ENCODE measurements at places on chromosomes 3 and 15.

DNA sequence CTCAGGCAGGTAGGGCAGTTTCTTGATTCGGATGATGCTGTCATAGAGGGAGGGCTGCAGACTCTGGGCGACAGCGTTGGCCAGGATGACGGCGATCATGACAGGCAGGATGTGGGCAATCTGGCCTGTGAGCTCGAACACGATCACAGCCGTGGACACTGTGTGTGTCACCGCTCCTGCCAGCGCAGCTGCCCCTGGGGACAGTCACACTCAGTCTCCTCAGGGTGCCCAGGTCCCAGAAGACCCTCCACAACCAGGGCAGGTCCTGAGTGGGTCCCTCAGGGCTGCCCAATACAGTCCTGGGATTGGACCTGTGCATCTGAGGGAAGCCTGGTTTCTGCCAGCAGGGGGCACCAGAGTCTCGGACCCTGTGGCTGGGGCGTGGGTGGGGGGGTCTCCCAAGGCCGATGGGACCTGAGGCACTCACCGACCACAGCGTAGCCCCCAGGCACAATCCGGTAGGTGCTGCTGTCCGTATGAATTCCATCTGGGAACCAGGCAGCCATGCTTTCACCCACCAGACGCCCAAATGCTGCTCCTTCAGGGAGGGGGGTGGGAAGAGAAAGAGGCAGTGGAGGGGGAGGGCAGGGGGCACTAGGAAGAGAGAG is 7.2 kb downstream of the CLCN2 start:
- DNase-seq, result peak; percentile 60

- no peak for DNase-seq
Observed at GRCh38 chr15:85849946-85850345, 55.2 kb upstream of the KLHL25 start.

DNA sequence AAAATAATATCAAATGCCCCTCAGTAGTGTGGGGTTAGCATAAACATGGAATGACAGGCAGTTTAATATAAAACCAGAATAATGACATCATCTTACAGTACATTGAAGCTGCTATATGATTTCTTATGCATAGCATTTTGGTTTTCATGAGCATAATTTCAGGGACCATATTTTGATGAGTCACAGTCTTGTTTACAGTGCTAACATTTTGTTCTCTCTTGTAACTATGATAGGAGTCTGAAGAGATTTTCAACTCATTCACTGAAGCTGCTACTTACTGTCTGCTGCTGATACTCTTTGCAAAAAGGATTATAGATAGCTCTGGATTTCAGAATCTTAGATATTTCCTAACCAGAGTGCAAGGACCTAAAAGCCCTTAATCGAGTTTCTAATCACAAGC is 92.6 kb upstream of the CCDC54 start:
- DNase-seq, result no peak

GRCh38 chr3:27880969-27881892 is 159.1 kb upstream of the EOMES start:
- DNase-seq, result peak; percentile 85

- no peak for DNase-seq
Observed at GRCh38 chr15:66883284-66883911, 181.4 kb downstream of the SMAD6 start.

GRCh38 chr3:196044513-196044912 is 37.4 kb downstream of the TFRC start:
- no peak for DNase-seq

DNA sequence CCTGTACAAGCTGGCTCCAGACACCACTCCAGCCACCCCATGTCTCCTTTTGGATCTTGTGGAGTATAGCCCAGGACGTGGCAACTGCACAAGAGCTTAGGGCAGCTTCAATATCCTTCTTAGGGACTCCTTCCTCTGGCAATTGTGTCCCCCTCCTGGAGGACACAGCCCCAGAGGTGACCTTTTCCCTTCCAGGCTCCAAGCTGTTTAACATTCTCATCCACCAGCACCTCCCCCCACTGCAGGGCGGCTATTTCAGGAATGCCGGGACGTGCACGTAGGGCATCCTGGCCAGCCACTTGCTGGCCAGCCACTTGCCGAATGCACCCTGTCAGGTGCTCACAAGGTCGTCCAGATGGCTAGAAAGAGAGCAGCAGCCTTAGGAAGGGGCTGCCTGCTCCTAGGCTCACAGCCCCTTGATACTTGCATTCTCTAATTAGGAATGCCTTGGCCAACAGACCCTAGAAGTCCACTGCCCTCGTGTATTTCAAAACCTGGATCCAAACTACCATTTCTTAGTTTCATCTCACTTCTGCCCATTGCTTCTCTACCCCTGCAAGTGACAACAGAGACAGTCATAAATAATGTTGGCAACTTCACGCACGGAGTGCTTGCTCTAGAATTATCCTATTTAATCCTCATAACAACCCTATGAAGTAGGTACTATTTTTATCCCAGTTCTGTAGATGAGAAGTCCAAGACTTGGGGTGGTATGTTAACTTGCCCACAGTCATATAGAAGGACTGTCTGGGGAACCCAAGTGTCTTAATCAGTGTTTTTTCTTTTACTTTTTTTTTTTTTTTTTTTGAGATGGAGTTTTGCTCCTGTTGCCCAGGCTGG is 24.5 kb upstream of the IDH2 start:
- no peak for DNase-seq

GRCh38 chr15:31396881-31397560 is 70.4 kb downstream of the KLF13 start:
- peak; percentile 42 for DNase-seq

DNA sequence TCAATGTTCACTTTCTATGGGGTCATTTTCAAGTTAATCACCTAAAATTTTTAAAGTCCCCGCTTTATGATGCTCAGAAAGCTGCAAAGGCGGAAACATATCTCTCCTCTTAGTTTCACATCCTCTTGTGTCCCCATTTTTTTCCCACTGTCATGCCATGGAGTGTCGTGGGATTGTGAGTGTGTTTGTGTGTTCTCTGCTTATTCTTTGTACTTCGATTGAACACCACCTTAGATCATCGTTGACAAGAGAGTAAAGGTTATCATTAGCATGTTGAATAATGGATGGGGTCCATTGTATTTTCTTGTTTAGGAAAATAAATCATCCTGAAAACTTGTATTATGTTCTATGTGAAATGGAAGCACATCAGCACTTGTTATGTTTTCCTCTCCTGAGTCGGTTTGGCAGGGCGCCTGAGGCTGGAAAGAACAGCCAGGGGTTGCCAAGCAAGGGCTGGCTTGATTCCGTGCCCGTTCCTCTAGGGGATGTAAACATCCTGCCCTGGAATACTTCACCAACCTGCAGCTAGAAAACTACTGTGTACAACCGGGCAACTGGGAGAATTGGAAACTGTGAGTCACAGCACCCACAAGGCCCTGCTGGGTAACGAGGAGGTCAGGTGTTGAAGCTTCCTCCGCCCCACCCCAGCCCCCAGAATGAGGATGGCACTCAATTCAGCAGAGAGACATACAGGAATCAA is 67.2 kb downstream of the EIF4E3 start:
- no peak for DNase-seq

GRCh38 chr3:145906755-145907154 is 254.2 kb downstream of the PLOD2 start:
- no peak for DNase-seq

DNA sequence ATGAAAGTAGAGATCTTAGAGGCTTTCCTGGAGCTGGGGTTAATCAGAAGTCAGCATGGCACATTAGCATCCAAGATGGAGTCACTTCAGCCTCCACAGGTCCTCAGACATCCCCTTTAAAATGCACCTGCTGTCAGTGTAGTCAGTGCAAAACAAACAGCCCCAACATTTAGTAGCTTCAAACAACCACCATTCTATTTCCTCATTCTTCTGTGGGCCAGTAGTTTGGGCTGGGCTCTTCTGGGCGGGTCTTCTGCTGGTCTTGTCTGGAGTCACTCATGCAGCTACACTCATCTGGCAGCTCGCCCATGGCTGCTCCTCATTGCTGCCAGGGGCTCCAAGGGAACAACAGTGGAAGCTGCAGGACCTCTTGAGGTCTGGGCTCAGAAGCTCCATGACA is 99.9 kb downstream of the TLE3 start:
- DNase-seq, result no peak

- DNase-seq, result no peak
Observed at GRCh38 chr3:99950921-99951320, 133.3 kb downstream of the CMSS1 start.

GRCh38 chr3:88005066-88005465 is 53.7 kb downstream of the CGGBP1 start:
- DNase-seq, result no peak

DNA sequence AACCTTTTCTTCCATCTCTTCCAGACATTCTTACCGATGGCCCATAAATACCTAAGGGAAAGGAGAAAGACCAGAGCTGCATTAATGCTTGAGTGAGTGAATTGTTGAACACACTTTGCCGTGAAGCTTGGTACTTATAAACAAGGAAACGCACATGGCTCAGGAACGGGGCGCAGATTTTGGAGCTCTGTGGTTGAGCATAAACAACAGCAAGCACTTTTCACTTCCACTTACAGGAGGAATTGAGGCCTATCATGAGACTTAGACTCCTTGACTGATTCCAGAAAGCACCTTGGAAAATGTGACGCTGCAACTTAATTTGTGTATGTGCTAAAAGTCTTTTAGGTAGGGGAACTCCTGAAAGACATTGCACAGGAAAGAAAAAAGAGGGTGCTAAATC is 197.5 kb upstream of the FEZF2 start:
- no peak for DNase-seq

DNA sequence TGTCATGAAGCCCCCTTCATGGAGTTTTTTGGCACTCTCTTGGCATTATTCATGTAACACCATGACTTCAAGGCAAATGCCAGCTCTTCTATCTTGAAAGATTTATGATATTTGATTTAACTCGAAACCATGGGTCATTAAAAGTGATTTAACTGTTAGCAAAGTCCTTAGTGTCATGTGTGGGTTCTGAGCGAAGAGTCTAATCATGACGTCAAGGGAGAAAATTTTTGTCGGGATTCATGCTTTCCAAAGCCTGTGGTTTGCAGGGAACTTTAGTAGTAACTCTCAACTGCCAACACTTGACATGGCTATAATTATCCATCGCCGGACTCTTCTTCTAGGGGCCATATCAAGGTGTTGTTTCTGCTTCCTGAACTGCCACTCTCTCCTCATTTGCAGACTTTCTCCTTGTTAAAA is 11.5 kb downstream of the GXYLT2 start:
- DNase-seq, result no peak

DNA sequence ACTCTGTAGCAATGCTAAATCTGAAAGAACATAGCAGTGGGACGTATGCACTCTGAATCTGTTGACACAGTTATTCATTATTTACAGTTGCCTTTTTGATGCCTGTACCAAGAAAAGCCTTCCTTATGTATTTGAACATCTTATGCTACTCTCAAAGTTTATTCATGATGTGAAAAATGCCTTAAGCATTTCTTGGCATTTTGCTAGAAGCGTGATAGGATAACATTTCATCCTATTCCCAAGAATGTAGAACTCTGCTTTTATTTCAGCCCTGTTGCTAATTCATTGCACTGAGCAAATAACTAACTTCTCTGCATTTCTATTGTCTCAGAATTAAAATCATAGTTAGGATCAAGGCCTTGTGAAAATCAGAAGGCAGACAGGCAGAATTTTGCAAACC is 105.5 kb downstream of the STRIT1 start:
- DNase-seq, result no peak

DNA sequence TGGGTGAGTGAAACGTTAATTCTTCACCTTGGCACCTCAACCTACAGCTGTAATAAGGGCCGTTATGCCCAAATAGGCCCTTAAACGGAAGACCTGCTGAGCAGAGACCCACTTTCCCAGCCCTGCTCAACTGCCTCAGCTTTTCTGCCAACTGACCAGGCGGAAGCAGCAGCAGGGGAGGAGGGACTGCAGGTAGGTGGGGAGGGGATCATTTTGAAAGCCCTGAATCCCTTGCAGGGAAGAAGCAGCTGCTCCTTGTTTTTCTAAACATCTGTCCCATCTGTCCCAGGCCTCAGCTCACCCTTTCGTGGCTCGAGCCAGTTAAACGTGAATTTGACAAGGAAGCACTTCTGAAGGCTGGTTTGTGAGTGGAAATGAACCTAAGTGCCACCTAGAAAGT is 978 bp upstream of the CMC1 start:
- DNase-seq, result no peak

DNA sequence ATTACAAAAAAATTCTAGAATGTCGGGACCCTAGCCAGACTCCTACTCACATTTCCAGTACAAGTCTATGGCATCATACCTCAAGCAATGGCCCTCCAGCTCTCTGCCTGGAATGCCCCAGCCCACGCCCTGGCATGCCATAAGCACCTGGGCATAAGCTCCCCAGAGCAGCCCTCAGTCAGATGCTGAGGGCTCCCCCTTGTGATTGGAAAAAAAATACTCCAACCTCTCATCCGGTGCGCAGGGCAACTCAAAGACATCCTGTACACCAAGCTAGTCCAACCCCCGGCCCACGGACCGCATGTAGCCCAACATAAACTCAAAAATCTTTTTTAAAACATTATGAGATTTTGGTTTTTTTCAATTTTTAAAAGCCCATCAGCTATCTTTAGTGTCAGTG is 115.4 kb downstream of the NEK10 start:
- no peak for DNase-seq

DNA sequence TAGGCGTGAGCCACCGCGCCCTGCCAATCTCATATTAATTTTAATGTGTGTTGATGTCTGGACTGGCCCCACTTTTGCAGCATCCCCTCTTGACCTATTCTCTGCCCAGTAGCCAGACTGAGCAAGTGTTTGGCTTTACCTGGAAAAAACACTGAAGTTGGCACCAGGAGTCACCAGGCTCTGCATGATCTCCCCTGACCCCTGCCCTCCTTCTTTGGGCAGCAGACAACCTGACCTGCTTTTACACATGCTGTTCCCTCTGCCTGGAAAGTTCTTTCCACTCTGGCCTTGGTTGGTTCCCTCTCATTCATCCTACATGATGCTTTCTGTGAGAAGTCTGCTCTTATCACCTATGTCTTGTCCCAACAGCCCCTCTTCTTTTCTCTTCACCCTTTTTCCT is 67.9 kb upstream of the SLC2A2 start:
- DNase-seq, result no peak

DNA sequence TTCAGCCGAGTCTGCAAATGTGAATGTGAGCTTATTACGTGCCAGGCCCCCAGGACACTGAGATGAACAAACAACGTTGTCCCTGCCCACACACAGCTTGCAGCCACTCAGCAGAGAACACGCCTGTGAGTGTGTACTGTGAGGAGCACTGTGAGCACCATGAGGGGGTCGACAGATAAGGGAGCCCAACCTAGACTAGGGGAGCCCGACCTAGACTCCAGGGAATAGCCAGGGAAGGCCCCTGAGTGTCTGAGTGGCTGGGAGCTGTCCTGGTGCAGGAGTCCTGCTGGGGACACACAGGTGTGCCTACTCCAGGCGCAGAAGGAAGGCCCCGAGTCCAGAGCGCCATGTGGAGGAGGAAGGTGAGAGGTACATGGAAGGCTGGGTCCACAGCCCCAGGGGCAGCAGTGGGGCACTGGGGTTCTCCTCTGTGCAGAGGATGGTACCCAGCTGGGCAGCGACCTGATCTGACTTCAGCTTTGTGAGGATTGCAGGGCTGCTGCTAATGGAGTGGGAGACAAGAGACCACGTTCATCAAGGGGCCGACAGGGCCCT is 36.5 kb downstream of the MGLL start:
- no peak for DNase-seq

Data from CD8-positive, alpha-beta T cell (primary cell).